ENCODE measurements at places on chromosomes 4 and X.
A peak's percentile ranks its signal among the peaks of the same experiment; 100 is the strongest.

GRCh38 chrX:7711167-7711566 is 131.8 kb upstream of the VCX start:
- no peak for DNase-seq

DNA sequence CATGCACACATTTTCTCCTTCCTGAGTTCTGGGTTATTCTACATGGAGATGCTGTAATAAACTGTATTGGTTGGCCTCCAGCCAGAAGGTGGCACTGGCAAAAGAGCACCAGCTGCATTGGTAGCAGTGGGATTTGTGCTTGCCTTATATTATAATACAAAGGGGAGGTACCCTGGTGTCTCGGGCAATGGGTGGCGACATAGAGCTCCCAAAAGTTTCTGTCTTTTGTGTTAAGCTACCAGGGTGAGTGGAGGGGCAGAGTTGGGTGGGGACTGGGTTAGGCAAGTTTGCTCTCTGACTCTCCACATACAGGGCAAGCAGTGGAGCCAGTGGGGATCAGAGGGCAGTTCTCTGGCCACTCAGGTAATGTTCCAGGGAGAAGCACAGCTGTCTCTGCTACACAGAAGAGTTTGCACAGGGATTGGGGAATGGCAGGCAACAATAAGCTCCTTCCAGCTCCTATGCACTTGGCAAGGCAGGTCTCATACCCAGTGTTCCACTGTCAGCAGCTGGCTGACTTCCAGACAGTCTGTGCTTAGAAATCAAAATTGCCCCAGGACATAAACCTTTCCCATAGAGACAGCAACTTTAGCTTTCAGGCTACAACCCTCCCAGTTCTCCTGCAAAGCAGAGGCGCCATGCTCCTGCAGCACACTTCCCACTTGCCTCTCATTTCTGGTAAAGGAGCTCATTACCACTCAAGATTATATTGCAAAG is 463.9 kb upstream of the PCDH7 start:
- DNase-seq, result no peak

- no peak for DNase-seq
These were observed 24.9 kb downstream of the PLAC1 start for GRCh38 chrX:134633394-134633793.

GRCh38 chr4:164212134-164212533 is 541.8 kb upstream of the SMIM31 start:
- no peak for DNase-seq

- DNase-seq, result no peak
These were observed 283.9 kb downstream of the SMARCA1 start for GRCh38 chrX:129239371-129239770.

DNA sequence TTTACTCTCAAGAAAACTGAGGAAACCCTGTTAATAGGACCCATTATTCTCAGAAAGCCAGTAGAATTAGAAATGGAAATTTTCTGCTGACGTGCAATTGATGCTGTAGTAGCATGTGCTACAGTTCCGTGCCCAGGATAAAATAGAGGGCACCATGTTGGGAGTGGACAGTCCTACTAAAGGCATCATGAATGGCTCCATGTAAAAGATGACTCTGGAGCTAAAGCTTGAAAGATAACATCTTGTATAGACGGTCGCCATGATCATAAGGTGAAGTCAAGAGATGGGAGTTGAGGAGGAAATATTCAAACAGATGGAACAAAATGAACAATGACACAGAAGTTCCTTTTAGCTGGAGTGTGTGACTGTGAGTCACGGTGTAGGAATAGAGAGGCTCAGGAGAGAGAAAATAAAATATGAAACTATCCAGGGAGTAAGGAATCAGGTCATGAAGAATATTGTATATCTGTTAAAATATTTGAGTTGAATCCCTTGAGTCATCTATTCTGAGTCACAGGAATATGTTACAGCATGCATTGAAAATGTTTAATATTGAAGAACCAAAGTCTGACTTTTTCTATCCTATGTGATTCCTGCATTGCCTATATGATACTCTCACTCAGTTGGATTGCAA is 31.8 kb downstream of the ANXA10 start:
- DNase-seq, result no peak

DNA sequence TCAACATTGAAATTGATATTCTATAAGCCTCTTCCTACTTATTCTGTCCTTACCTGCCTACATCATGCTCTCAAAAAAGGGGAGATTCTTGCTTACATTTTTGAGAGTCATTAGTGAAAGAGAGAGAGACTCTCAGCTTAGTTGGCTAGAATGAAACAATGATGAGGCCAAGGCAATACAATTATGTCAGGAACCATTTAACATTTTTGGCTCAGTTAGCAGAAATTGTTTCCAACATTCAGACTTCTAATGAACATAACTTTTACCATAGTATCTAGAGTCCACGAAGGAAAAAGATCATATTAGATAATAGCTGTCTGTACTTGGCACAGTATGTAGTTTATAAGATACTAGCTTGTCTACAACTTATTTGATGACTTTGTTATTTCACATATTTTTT is 263.7 kb upstream of the ARX start:
- DNase-seq, result no peak

DNA sequence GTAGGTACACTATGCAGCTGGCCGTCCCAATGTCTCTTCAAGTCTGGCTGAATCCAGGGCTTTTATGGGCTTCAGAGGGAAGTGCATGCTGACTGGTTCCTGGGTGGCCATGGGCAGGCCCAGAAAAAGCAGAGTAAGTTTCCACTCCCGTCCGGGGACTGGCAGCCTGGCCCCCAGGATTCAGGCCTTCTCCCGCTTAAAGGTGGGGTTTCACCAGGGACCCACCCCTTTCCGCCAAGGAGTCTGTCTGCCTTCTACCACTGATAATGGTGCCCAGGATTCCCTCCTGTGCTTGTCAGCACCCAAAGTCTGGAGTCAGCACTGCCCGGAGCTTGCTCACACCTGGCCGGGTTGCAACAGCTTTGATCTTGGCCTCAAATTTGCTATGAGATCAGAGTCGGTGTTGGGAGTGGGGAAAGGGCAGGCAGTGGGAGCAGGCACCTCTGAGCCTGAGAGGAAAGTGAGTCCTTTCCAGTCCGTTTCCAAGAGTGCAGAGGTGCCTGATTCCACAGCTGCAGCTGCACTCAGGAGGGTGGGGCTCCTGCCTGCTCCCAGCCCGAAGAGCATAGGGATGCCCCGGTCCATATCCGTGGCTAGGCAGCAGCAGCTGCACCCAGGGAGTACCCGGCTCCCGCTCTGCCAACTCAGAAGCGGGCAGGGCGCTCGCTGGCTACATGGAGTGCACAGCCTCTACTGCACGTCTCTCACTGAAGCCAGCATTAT is 1344.3 kb upstream of the ADGRL3 start:
- DNase-seq, result no peak

DNA sequence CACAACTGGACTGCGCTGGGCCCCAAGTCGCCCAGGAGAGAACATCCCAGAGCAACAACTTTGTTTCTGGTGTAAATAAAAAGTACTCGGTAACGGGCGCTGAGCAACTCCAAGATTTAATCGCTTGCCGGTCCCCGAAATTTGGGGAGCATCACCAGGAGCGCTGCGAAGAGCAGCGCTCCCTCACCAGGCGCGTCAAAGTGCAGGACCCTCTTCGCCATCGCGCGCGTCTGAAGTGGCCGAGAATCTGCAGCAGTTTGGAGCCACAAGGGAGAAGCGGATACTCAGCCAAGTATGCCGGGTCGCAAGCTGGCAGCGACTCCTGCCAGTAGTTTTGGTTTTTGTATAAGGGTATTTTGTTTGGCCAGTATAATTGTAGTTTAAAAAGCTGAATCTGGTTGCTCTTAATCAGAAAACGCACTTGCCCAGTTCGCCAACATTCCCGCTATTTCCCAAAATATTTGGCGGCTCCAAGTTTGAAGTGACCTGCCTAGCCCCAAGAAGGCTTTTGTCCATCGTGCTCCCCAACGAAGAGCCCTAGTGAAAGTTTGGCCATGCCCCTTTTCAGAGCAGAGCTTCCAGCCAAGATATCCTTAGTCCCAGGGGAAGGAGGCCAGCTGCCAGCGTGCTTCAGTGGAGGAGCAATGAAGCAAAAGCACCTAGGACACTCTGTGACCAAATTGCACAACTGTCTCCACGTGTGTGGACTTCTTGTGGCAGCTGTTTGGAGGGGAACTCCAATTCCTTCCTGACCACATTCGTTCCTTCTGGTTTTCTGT is 557 bp upstream of the KDR start:
- no peak for DNase-seq

- no peak for DNase-seq
These were observed 114.8 kb upstream of the ATP6AP2 start for GRCh38 chrX:40465735-40466551.

DNA sequence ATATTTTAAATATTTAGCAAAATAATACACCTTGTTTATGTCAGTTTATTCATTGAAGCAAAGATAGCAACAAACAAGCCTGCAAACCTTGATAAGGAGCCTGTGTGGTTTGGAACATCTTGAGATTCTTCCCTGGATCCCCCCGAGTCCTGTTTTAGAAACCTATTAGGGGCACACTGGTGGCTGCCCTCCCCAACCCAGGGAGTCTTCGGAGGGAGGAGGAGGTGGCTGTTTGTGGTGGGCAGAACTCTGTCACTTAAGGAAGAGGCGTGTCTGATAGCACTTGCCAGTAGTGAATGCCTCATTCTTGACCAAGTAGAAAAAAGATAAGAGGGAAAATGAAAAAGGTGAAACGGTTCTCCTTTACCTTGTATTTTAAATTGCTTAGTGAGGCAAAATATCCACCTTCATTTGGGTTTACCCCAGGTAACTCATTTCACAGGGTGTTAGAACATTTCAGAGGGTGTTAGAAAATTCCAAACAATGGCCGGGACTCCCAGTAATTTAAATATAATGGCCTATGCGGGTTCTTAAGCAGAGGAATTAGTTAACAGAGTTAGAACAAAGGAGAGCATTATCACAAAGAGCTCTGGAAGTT is 10.4 kb downstream of the KIT start:
- no peak for DNase-seq

DNA sequence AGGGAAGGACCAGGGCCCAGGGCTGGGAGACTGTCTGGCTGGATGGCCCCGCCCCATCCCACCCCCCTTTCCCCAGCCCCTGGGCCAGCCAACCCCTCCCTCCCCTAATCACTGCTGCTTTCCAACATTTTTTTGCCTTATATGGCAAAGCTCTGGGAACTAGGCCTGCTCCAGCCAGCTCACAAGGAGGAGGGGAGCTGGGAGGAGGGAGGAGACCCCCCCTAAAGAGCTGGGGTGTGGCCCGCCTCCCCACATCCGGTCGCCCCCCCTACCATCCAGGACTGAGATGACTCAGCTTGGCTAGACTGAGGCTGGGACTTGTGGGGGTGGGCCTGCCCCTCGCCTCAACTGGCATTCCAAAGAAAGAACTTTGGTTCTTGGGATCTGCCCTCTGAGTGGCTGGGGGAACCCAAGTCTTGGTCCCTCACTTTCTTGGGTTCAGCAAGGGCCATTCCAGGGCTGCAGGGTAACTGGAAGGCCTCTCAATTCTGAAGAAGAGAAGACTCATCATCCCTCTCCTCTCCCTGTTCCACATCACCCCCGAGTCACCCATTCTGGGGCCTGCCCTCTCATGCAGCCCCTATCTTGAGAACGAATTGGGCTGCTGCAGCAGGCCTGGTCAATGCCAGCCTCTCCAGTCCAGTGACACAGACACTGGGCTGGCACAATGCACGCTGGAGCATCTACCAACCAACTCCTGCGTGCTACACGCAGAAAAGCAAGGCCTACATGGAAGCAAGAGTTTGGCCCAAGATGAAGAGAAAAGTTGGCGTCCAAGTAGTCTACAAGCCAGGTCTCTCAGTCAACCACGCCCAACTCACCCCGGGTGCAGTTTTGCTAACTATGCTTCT is 4.8 kb downstream of the FLNA start:
- peak; percentile 41 for DNase-seq

DNA sequence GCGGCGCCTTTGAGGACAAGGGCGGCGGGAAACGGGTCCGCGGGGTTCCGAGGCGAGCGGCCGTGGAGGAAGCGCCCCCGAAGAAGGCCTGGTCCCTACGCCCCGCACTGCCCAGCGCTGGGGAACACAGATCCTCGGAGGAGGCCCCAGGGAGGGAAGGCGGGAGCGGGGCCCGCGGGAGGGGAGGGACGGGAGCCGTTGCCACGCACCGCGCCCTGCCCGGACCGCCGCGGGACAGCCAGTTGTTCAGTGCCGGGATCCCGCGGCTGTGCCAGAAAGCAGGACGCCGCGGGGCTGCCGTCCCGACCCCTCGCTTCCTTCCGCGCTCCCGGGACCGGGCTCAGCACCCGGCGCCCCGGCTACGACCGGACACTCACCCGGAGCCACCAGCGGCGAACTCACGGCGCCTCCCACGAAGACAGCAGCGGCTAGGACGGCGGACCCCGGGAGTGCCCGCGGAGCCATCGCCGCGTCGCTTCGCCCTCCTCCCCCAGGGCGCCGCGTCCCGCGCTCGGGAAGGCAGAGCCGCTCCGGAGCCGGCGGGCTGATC is 278 bp downstream of the RELL1 start:
- DNase-seq, result peak; percentile 10

- DNase-seq, result no peak
These were observed 27.5 kb upstream of the MXD4 start for GRCh38 chr4:2289311-2289954.

DNA sequence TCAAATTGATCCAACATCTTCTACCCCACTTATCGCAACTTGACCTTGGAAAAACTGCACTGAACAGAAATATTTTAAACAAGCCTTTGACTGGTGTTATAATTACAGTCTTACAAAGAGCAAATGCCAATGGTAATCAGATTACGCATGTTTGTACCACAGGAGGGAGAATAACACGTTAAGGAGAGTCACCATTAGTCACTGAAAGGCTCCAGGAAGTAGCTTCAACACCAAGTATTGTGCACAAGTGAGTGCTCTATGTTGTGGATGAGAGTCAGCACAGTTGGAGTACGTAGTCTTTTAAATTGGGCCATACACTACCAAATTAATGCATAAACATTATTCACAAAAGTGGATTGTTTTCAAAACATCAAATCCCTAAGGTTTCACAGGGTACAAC is 1081.5 kb upstream of the TENM3 start:
- DNase-seq, result no peak

- no peak for DNase-seq
These were observed 129.7 kb upstream of the SLC4A4 start for GRCh38 chr4:71209161-71209560.

- no peak for DNase-seq
These were observed 88.3 kb downstream of the GK start for GRCh38 chrX:30741545-30741944.

- DNase-seq, result no peak
These were observed 63.7 kb upstream of the FMR1 start for GRCh38 chrX:147847999-147848398.
